ENCODE measurements at places on chromosomes 7 and 10.

- DNase-seq: no peak
Observed at GRCh38 chr10:23432639-23433038, 6.2 kb upstream of the OTUD1 start.

- DNase-seq: no peak
Observed at GRCh38 chr7:141960687-141961422, 12.7 kb downstream of the TAS2R38 start.

GRCh38 chr7:18292584-18292983 is 203.0 kb upstream of the HDAC9 start:
- DNase-seq: no peak

DNA sequence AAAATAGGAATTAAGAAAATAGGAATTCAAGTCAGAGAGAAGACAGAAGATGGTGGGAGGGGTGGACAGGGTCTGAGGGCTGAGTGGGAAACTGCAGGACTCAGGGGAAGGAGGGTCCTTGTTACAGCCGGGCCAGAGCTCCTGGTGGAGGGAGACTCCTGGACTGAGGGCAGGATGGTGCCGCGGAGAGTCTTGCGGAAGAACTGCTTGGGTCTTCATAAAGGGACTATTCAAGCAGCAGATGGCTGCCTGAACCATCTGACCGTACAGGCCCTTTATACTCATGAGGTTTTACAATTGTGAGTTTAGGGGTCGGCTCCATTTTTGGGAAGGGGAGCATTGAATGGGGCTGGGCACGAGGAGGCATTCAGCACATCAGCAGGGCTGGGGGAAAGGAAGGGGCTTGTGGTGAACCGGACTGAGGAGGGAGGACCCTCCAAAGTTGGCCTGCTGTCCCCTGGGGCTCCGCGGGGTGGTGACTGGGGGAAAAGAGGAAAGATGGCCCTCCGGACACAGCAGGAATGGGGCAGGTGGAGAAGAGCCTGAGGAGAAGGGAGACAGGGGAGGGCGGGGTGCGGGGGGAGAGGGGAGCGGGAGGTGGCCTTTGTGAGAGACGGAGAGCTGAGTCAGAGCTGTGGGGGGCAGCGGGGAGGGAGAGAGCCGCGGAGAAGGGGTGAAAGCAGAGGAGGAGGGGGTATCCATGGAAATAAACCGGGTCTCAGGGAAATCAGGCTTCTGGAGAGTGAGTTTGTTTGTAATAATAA is 1.5 kb downstream of the FAM131B start:
- DNase-seq: no peak

GRCh38 chr7:149494738-149495368 is 2.8 kb downstream of the ZNF746 start:
- DNase-seq: no peak

- DNase-seq: no peak
Observed at GRCh38 chr7:77859343-77859742, 60.8 kb downstream of the PHTF2 start.

GRCh38 chr10:1204434-1205326 is 148.5 kb downstream of the WDR37 start:
- no peak for DNase-seq

- no peak for DNase-seq
Observed at GRCh38 chr7:22443370-22444180, 56.4 kb downstream of the STEAP1B start.

DNA sequence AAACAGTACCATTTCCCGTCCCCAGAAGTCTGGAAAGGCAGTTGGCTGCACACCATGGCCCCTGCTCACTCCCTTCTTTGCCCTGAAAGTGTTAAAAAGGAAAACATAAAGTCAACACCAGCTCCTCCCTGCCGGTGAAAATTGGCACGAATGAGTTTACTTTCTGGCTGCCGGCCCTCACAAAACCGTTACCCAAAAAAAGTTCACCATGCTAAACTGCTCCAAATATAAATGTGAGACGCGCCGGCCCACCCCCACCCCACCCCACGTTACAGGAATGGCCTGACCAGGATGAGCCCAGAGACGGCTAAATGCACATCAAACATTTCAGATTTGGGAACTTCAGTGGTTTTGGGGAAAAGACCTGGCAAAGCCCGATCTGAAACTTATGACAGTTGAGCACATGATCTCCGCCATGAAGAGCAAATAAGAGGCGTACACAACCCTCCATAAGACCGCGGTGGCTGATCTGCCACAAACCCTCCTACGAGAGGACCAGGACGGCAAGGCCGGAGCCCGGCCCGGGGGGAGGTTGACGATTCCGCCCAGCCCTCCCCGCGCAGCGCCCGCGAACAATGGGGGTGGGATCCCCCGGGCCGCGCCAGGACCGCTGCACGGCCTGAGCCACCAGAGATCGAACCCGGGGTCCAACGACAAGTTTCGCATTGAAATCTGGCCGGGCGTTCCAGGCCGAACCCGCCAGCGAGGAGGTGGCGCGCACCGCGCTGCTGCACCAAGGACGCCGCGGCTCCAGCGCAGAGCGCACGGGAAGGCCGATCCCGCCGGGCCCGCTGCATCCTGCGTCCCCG is 952 bp downstream of the DIP2C start:
- DNase-seq: no peak

DNA sequence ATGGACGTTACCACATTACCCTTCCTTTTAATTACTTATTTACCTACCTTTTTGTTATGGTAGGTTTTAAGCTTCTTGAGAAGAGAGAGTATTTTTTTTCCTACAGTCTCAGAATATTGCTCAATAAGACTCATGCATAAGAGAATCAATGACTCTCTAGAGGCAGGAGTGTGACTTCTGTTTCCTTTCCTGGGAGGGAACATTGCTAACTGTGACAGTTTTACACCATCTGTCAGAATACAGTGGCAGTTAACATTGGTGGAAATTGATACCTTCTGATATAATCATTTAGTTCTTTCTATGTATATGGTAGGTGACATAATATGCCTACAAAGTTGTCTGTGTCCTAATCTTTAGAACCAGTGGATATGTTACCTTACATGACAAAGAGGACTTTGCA is 348.7 kb upstream of the POT1 start:
- no peak for DNase-seq

GRCh38 chr7:140062118-140062527 is 628 bp downstream of the PARP12 start:
- DNase-seq: no peak

- no peak for DNase-seq
Observed at GRCh38 chr7:80869821-80870751, 48.8 kb downstream of the SEMA3C start.

GRCh38 chr10:121598263-121599249 is at the start of gene FGFR2:
FGFR2 (minus strand) TSS chr10:121598444; CDS start chr10:121593817, 4,627 bp downstream.
- DNase-seq: no peak

DNA sequence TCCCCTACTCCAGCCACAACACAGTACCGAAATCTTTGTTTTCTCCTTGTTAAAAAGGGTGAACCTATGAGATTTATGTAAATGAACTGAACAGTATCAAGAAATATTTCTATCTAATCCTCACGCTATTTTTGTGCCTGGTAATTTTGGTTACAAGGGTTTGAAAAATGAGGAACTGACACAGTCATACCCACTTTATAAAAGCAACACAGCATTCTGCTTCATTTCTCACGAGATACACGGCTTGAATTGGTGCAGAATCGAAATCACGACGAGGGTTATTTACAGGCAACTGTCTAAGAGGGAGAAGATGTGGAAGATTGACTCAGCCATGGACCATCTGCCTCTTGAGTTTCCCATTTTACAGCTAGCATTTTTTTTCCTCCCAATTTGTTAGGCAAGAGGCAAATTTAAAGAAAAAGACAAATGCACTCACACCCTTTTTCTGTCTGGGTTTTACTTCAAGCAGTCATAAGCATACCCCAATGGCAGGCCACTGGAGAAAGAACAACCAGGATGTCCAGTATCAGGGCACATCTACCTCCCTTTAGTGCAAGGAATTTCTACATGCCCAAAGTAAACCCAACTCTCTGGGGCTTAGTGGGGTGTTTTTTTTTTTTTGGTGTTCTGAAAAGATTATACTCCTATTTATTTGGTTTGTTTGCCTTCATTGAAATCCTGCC is 108.1 kb downstream of the ITGB8 start:
- no peak for DNase-seq

GRCh38 chr10:129280908-129281586 is 186.0 kb upstream of the MGMT start:
- DNase-seq: no peak

DNA sequence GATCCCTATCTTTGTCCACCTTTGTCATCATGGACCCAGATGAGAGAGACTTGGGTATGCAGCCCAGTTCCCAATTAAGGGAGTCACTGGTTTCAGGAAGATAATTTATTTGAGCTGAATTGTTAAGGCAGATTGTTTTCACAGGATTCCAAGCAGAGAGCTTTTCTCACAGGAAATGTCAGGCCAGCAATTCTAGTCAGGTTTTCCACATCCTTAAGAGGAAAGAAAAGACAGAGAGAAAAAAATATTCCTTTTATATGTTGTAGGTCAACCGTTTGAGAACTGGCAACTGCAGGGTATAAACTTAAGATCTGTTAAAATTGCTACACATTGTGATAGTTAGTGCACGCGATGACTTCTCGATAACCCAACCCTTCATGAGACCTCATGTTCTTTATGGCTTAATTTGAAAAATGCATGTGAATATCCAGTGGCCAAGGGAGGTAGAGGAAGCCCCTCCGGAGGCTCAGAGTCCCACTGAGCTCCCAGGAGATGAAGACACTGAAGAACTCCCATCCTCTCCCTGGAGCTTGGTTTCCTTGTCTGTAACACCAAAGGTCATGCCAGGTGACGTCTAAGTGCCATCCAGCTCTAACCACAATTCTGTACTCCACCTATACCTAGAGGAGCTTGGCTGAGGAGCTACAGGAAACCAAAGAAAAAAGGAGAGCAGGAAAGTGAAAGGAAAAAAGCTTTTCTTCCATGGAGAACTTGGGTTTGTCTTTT is 45.6 kb downstream of the MINDY4 start:
- DNase-seq: no peak

DNA sequence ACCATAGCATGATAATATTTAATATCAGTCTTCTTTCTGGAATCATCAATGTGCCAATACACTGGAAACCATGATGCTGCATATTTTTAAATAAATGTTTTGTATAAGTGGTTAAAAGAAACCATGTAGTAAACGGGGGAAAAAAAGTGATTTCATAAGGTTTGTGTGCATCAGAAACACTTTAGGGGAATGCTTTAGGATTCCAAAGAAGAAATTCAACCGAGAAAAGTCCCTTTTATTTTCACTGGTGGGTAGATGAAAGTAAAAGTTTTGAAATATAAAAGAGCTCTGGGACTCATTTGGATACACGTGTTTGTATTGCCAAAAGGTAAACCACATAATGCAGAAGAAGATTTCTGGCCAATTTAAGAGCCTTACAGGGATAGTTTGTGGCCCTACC is 11.9 kb upstream of the MACC1 start:
- DNase-seq: no peak

GRCh38 chr7:98341106-98341505 is 59.6 kb downstream of the BRI3 start:
- DNase-seq: no peak

- DNase-seq: no peak
Observed at GRCh38 chr7:21829731-21830130, 116.0 kb downstream of the CDCA7L start.

- DNase-seq: no peak
Observed at GRCh38 chr10:98861962-98862361, 373.7 kb downstream of the HPSE2 start.

DNA sequence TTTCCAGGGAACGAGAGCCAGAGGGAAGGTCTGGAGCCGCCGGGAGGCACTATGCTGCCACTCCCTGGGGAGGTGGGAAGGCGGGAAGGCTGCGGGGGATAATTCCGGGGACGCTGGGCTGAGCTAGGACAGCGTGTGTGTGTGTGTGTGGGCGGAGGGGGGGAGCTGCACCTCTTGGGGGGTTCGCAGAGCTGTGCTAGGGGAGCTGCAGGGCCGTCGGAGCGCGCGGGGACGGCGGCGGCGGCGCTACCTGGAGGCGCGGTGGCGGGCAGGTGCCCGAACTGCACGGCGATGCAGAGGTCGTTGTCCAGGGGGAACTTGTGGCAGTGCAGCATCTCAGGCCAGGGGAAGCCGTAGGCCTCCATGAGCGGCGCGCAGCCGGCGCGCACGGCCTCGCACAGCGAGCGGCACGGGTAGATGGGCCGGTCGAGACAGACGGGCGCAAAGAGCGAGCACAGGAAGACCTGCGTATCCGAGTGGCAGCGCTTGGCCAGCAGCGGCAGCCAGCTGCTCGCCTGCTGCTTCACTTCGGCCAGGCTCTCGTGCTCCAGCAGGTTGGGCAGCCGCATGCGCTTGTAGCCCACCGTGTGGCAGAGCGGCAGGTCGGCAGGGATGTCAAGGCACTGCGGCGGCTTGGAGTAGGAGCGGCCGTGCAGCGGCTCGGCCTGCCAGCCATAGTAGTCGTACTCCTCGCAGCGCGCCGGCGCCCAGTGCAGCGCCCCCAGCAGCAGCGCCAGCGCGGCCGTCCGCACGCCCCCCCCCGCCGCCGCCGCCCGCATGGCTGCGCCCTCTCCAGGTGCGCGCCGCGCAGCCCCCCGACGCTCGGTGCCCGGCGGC is 526 bp downstream of the SFRP5 start:
- no peak for DNase-seq

DNA sequence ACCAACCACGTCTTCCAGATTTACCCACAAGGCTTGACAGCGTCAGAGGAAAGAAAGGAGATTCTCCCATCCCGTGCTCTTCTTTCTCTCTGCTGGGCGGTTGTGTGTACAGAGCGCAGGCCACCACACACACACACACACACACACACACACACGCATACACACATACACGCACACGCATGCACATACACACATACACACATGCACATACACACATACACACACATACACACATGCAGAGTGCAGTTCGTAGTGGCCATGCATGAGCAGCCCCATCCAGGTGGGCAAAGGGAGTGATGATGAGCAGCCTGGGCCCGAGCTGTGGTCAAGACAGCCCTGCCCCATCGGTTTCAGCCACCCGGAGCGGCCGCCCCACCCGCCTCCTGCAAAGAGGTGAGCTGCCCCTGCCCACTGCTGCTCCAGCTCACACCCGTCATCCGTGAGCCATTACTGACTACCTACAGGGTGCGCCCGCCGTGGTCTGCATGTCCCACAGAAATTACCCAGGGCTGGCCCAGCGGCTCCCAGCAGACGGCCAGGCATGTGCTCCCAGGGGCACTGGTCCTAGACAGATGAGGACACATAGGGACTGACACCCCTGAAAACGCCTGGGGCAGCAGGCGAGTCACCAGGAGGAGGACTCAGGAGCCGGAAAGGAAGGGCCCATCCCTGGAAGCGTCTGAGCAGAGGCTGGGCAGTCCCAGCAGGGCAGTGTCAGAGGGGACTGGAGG is 69.6 kb downstream of the ASB13 start:
- no peak for DNase-seq

GRCh38 chr10:4307910-4308309 is 518.1 kb upstream of the AKR1E2 start:
- no peak for DNase-seq

GRCh38 chr10:49568235-49568634 is 29.3 kb upstream of the ERCC6 start:
- DNase-seq: no peak
